ENCODE measurements at places on chromosomes 7 and 10.
A peak's percentile ranks its signal among the peaks of the same experiment; 100 is the strongest.

DNA sequence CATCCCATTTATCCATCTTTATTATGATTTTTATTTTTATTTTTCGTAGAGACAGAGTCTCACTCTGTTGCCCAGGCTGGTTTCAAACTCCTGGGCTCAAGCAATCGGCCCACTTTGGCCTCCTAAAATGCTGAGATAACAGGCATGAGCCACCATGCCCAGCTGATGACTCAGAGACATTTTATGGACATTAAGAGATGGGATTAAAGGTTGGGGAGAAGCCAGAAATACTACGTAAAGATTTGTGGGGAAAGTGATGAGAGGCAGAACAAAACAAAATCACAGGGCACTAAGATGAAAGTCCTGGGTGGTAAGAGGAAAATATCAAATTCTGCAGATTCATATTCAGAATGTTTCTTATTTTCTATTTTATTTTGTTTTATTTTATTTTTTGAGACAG is 7.6 kb downstream of the WNT8B start:
- no peak for DNase-seq

GRCh38 chr10:103473261-103473671 is 5.8 kb downstream of the CALHM3 start:
- no peak for DNase-seq

- no peak for DNase-seq
Measured at GRCh38 chr7:67438913-67439505, 442.4 kb downstream of the TYW1 start.

DNA sequence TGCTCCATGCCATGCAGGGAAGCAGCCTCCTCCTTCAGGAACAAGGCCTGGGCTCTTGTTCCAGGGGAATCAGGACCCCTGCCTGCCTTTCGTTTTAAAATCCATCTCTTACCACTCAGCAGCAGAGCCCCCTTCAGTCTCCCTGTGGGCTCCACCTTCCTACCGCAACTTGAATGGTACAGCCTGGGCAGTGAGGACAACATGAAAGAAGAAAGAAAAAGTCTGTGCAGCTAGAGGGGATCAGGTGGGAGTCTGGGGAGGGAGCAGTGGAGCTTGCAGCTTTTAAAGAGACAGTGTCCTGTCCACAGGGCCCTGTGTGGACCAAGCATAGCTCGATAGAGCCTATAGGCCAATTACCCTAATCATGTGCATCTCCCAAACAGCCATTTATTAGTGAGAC is 3.7 kb downstream of the PLXNA4 start:
- DNase-seq: no peak

GRCh38 chr7:157005456-157006204 is 4.8 kb downstream of the MNX1 start:
- DNase-seq: peak; percentile 55

GRCh38 chr10:35501923-35502322 is 103.2 kb upstream of the GJD4 start:
- no peak for DNase-seq

DNA sequence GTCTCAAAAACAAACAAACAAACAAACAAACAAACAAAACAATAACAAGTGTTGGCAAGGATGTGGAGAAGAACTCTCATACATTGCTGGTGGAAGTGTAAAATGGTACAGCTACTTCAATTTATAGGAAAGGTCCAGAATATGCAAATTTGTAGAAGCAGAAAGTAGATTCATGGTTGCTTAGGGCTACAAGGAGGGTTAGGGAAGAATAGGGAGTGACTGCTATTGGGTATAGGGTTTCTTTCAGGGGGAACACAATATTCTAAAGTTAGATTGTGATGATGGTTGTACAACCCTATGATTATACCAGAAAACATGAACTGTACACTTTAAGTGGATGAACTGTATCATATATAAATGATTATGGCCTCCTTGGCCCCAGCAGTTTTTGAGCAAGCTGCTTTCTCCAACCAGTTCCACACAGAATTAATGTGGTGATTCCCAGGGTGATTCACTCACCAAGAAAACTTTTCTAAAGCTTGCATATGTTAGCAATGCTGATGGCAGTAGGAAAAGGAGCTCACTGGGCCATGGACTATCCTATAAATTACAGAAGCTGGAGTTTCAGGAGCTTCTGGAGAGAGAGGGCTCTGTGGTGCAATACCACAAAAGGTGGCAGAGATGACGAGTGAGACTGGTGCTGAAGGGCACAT is 52.8 kb upstream of the KCNIP2 start:
- DNase-seq: no peak

DNA sequence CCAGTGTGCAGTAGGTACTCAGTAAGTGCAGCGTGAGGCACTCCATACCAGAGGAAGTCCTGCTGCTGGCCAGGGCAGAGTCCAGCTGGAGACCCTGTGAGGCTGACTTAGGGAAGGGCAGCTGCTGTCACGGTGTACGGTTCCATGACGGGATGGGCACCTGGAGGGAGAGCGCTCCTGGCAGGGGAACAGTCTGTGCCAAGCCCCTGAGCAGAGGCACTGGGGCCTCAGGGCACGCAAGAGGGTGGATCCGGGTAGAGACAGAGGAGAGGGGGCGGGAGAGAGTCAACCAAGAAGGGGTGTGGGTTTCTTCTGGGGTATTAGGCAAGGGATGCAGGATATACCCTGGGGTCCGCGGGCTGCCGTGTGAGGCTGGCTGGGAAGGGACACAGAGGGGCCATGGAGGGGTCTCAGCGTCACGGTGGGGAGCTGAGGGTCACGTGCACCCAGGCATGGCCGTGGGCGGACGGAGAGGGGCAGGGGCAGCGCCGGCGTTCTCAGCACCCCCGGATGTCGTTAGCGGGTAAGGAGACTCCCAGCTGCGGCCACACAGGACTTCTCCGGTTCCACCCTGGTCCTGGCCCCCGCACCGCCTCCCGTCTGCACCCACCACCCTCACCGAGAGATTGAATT is 70.5 kb downstream of the MICALL2 start:
- DNase-seq: no peak

DNA sequence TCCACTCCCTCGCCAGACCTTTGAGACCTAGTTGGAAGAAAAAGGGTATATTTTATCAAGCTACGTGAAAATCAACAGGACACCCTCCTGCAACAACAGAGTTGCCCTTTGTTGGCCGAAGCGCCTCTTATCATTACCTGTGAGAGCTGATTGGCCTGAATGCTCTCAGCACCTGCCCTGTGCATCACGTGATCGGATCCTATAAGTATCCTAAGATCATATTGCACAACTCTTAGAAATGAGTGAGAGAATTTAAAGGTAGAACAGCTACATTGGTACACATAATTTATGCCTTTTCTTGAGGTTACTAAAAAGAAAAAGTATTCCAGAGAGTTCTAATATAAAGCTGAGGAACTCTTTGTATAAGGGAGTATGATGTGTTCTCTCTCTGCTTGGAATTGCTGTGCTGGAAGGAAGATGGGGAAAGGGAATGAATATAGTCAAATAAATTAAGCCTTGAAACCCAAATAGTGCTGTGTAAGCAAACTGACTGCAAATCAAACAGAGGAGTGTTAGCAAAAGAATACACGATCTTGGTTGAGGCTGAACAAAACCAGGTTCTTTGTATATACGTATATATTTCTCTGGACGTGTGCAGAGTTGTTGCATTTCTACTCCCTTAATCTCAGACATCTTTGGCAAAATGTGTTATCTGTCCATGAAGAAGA is 69.3 kb downstream of the LRRC4 start:
- DNase-seq: no peak

GRCh38 chr7:7675686-7676085 is 35.1 kb downstream of the UMAD1 start:
- DNase-seq: no peak

GRCh38 chr10:24360282-24361127 is 151.6 kb downstream of the KIAA1217 start:
- DNase-seq: peak; percentile 39

DNA sequence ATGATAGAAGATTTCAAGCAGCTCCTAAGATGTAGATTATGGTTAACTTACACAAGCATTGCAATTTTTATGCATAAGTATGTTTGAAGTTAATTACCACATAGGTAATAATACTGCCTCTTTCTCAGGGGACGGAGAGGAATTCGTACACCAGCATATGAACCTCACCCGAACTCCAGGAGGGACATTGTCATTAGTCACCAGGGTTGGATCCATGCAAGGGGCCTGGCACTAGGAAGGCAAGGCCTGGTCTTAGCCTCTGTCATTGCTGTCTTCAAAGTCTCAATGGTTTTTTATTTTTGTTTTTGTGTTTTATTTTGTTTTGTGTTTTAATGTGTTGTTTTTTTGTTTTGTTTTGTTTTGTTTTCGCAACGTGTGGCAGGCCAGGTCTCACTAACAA is 145.6 kb upstream of the PPP2R2D start:
- DNase-seq: no peak

DNA sequence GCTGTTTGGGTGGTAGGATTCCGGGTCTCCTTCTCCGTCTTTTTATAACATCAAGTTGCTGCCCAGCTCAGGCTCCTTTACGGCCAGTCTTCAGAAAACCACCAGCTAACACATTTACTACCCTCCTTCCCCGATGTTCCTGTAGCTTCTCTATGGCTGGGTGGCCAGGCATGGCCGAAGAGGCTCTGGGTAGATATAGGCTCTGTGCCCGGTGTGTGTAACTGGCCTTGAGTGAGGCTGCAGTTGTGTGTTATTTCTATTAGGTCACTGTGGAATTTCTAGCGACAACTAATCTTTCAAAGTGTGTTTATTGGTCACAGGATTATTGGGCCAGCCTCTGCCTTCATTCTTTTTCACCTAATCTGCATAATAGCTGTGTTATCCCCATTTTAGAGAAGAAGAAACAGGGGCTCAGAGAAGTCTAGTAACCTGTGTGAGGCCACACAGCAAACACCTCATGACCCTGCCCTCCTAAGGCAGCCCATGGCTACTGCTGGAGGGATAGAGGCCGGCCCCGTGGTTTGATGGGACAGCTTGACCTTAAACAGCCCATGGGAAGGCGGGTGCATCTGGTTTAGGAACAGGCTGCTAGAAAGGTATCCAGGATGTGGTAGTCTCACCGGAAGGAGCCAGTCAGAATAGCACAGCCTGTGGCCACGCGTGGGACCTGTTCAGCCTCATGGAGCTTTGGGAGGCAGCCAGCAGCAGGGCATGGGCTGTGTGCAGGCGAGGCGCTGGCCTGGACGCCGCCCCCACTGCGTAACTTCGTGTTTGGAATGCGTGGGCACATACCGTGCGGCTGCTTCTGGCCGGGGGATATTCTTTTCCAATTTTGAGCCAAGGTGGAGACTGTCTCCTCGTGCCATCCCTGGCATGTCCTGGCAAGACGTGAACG is 29.7 kb downstream of the HTRA1 start:
- DNase-seq: no peak

GRCh38 chr10:7580520-7580919 is 86.2 kb downstream of the ITIH5 start:
- no peak for DNase-seq

GRCh38 chr7:96921231-96921630 is 84.1 kb upstream of the DLX6 start:
- DNase-seq: no peak

DNA sequence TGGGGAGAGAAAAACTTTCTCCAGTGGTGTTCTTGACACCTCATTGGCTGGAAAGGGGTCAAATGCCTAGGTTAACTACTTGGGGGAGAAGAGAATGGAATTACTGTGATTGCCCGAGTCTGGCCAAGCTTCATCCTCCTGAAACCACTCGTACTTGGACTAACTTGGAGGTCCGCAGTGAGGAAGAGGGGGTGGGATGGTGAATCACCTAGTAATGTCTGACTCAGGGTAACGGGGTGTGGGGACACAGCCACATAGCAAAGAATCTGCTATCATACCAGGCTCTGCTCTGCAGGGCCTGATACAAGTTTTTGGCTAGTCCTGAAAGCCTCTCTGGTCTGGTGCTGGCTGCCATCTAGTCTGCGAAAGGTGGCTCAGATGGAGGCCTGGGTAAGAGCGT is 190.9 kb downstream of the RPS24 start:
- no peak for DNase-seq

DNA sequence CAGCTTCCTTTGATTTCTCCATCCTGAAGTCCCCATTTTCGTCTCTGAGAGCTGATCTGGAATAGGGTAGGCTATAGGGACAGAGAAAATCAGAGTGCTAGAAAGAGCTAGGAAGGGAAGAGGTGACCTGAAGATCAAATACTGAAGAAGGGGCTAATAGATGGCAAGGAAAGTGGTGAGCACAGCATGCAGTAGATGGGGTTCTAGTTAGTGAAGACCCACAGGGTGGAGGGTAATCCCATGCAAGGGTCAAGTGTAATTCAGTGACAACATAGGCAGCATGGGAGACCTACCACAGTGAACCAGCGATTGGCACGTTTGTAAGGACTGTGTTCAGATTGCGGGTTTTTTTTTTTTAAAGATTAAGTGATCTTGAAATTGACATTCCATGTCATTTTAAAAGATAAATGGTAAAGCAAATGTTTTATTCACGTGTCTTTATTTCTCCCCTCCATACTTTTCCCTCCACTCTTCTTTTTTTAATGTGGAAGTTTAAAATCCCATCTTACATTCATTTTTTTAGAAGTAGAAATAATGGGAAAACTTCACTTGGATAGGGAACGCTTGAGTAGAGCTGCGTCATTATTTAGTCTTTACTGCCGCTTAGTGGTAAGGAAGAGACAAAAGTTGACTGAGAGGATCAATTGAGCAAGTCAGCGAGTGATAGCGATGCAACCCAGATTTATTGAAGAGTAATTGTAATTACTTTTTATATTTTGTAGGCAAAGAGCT is 21.0 kb upstream of the ABI1 start:
- DNase-seq: peak; percentile 53

DNA sequence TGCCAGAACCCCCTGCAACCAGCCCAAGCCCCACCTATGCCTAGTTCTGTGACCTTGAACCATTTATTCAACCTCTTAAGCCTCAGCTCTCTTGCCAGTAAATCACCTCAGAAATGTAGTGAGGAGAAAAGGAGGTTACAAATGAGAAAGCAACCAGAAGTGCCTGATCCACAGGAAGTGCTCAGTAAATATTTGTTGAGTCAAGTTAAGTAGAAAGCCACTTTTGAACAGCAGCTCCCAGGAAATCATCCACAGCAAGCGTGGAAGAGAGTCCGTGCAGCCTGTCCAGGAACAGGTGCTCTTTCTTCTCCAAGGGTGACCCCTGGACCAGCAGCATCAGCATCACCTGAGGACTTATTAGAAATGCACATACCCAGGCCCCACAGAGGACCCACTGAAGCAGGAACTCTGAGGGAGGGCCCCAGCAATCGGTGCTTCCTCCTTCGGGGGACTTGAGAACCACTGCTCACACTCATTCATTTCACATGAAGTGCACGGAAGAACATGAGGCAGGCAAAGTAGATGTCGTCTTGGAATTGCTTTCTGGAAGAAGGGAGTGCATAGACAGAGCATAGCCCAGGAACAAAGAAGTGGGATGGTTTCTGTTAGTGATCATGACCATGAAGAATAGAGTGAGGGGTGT is 6.3 kb upstream of the C10orf71 start:
- DNase-seq: no peak

DNA sequence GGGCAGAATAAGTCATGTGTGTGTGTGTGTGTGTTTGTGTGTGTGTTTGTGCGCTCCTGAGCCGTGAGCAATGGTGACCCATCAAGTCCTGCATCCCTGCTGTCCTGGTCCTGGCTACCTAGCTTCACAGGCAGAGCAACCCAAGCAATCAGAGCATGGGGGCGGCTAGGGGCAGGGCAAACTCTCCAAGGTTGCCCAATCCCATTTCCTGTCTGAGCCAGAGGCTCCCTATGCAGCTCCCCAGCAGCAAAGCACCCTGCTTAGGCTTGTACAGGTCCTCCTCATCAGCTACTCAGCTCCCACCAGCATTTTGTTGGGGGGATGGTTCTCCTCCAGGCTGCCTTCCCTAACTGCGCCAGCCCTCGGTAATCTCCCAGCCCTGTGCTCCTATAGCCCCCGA is 31.1 kb upstream of the CRHR2 start:
- DNase-seq: no peak

GRCh38 chr7:118013252-118014010 is 140.2 kb upstream of the CTTNBP2 start:
- DNase-seq: no peak

Data from GM20000 (cell line).